ENCODE measurements at places on chromosomes 5 and 9.

DNA sequence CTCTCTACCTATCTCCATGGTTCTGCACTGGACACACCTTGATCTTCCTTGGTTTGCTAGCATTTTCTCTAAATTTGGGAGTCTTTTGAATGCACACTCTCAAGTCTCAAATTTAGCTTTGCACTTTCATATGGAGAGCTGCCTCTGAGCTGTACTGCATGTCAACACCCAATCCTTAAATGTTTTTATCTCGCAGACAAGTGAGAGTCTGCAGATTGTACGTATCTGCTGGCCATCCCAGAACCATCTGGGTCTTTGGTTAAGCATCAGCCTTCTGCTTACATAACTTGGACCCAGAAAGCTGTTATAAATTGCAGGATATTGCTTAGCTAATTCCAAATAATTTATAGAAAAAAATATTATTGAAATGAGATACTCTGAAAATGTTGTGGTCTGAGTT, 111.4 kb upstream of the GRAMD2B start:
- DNase-seq, result no peak

DNA sequence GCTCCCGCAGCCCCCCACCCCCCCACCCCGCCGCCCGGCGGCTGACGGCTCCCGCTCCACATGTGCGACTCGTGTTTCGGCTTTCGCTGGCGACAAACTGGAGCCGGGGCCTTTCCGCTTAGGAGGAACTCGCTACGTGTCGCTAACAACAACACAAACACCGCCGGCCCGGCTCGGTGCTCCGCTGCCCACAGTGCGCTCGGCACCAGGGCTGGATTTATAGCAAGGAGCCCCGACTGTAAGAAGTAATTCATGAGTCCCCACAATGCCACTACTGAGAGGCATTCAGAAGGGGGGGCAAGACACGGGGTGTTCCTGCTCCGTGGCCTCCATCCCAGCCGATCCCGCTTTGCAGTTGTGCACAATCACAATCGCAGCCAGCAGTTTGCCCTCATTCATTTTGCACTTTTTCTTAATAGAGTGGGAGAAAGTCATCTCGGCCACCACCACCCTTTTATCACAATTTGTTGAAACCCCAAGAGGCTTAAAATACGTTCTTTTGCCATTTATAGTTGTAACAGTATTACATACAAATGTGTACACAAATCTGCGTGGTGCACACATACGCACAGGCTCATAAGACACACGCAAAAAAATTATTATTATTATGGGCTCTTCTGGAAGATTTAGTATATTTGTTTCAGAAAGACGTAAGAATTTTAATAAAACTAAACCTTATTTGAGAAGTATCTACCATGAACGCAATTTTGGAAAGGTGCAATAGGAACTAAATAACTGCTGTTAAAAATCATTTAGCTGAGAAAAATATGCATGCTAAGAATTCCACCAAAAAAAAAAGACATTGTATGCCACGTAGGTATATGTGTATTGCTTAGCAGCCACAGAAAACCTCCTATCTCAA, 48.1 kb downstream of the EBF1 start:
- DNase-seq, result no peak

GRCh38 chr9:132631280-132631679, 38.5 kb downstream of the DDX31 start:
- peak; percentile 43 for DNase-seq

GRCh38 chr9:25703701-25704357, 25.6 kb upstream of the TUSC1 start:
- no peak for DNase-seq

Data from astrocyte of the cerebellum (primary cell).